Activated T-helper 2 cell treated with anti-CD3 and anti-CD28 coated beads, Interferon-gamma antibody, Interleukin-2, Interleukin-4, amounts not matched to agents 10 μg/mL and 5 μg/mL and 100 μg/mL, durations not matched to agents 14 hours and 24 hours and 36 hours (primary cell): ENCODE measurements at places on chromosomes 2 and 18. TPM values are rescaled to one million over a fixed set of nuclear protein-coding genes. Genes with fewer than 3 reads are reported as not detected.

Gene EN1
- total RNA-seq = not detected in 2 replicates

Gene GREB1
- 0.23 and 0.25 TPM in 2 replicates for total RNA-seq

Gene C2orf42
- 22.1 and 24.7 TPM in 2 replicates for total RNA-seq

Gene SYT4
- not detected in 2 replicates for total RNA-seq

Gene RESP18
- not detected in 2 replicates for total RNA-seq

Gene DNAJC5G
- total RNA-seq = not detected in 2 replicates

Gene DSC3
- total RNA-seq = not detected in 2 replicates

Gene TTN
- 3.3 and 3.7 TPM in 2 replicates for total RNA-seq

Gene GKN2
- total RNA-seq = not detected in 2 replicates

Gene C2orf74
- total RNA-seq = 7.7 and 7.9 TPM in 2 replicates

GRCh38 chr2:96556441-96557330 lies 20.1 kb downstream of the ARID5A start:
- no peak for DNase-seq

DNA sequence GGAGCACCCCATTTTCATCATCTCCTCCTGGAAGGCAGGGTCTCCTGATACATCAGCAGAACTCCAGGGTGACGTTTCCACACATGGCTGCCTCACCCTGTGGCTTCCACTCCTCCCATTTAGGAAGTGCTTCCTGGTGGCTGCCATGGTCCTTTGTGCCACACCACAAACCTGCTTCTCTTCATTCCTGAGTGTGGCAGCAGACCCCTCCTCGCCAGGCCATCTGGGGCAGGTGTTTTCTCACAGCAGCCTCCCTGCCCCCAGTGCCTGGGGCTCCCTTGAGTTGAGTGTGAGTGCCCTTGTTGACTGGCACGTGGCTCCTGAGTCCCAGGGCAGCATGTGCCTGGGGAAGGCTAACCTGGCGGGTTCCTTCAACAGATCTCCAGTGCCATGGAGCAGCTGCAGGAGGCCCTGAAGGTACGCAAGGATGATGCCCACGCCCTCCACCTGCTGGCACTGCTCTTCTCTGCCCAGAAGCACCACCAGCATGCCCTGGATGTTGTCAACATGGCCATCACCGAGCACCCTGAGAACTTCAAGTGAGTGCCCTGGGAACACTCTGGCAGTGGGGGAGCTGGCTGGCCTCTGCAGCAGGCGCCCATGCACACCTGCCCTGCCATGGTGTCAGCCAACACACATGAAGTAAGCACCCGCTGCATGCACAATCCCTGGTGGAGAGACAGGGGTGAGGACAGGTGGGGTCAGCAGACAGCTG lies 113.4 kb upstream of the MCFD2 start:
- DNase-seq = no peak

GRCh38 chr2:5365871-5366461 lies 326.2 kb upstream of the SOX11 start:
- DNase-seq = peak; percentile 27

DNA sequence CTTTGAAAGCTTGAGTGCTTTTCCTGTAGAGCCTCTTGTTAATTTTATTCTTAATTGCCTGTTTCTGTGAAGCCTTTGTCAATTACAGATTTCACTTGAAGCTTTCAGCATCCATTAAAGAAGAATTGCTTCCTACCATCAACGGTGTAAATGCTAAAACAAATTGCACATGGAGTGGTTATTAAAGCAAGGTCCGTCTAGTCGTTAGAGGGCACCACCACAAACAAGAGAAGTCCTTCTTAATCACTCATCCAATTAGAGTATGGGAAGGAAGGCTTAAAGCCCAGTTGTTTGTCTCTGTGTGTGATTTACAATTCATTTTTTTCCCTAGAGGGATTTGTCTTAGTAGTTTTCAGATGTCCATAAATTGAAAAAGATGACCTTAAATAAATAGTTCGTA lies 1.6 kb downstream of the KCNJ3 start:
- no peak for DNase-seq

DNA sequence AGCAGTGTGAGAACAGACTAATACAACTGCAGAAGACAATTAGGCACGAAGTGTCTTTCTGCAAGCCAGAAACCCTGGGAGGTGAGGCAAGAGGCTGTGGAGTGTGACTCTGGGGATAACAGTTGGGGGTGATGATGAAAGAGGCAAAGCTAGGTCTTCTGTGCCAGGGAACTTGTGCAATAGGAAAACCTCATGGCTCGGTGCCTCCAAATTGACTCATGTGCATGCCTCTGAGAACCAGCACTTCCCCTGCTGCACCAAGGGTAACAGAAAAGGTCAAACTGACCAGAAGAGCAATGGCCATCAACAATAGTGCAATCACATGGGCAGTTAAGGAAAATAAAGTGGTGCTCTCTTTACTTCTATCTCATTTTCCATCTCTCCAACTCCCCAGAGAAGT lies 136.4 kb downstream of the SCG2 start:
- DNase-seq = no peak

DNA sequence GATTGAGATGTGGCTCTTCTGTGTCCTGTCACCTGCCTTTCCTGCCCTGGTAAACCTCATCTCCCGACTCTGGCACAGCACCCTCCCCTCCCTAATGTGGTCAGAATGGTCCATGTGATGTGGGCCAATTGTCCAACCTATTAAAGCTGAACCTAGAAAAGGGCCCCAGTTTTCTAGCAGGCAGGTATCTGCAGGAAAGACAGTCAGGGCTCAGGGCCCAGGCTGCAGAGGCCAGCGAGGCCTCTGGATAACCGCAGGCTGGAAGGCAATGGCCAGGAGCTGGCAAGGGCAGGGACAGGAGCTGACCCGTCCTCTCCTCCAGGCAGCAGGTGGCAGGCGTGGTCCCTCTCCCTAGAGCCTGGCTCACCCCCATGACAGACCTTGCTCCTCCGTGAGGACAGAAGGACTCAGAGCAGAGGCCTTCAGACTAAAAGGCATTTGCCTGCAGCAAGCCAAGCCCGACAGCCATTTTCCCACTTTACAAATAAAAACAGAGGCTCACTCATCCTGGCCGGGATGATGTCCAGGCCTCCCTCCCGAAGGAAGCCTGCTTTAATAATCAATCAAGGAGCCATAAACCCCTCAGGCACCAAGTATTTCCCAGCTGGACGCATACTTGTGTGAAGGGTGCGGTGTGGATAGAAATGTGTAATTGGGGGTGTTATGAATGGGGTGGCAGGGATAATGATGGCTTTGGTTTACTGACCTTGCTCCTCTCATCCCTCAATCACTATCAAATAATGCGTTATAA lies 107.1 kb downstream of the TWIST2 start:
- DNase-seq = peak; percentile 5

GRCh38 chr2:113175042-113175628 lies 1.4 kb downstream of the PSD4 start:
- peak; percentile 79 for DNase-seq

DNA sequence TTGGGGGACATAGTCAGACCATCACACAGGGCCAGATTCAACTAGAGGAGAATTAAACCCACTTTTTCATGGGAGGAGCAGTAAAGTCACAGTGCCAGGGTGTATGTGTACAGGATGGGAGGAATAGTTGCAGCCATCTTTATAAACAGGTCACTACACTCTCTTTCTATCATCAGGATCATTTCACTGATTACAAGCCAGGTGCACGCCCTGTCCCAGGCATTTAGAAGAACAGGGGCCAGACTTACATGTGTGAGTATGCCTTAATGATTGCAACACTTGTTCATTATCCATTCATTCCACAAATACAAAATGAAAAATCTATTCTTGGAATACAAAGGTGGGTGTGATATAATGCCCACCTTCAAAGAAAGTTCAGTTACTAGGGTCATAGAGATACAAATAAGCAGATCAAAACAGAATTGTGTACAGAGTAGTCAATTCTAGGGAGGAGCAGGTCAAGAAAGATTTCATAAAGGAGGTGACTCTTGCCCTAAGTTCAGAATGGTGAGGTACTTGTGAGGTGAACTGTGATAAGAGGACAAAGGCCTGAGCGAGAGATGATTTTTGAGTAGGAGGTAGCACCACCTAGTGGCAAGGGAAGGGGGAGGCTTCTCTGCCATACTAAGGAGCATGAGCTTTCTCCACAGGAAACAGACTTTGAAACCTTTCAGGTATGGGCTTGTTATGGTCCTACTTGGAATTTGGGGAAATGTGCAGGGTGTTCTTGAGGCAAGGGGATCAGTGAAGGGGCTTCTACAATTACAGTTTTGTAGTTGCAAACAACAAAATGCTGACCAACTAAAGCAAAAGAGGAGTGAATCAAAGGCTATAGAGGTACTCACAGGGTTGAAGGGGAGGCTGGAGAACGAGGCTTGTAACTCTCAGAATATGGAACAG lies 156.3 kb downstream of the SUCLG1 start:
- peak; percentile 21 for DNase-seq

- peak; percentile 56 for DNase-seq
Observed at GRCh38 chr2:43221763-43222474, 4.5 kb downstream of the ZFP36L2 start.

DNA sequence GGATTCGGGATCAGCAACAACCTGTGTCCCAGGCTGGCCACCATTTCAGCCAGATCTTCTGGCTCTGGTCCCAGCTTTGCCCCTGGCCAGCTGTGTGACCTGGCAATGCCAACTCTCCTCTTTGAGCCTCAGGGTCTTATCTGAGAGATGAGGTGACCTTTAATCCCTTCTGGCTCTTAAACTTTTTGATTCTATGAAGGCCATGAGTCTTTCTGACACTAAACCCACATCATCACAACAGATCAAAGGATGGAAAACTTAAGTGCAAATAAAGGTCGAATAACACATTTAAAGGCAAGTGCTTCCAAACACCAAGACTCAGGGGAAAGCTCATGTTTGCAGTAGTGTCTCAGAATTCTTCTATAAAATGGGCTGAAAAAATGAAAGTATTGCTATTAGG lies 491.8 kb upstream of the NRP2 start:
- DNase-seq = no peak

DNA sequence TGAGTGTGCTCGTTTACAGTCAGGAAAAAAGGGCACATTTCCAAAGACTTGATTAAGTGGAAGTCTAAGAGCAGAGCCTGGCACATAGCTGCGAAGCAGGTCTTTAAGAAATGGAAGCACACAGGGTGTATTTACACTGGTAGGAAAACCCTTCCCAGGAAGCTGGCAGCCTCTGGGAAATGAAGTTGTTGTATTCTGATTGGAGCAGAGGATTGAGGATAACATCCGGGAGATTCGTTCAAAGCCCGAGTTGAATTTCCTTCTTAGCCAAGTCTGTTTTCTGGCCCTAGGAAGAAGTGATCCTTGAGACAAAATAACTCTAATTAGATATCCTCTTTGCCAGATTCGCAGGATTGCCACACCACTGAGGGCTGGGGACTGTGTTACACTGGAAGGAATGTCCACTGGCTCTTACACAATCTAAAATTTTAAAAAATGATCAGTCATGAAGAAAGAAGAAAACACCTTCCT lies 75.9 kb downstream of the ITGB1BP1 start:
- no peak for DNase-seq

- no peak for DNase-seq
Observed at GRCh38 chr2:215161301-215161829, 22.9 kb upstream of the ABCA12 start.

DNA sequence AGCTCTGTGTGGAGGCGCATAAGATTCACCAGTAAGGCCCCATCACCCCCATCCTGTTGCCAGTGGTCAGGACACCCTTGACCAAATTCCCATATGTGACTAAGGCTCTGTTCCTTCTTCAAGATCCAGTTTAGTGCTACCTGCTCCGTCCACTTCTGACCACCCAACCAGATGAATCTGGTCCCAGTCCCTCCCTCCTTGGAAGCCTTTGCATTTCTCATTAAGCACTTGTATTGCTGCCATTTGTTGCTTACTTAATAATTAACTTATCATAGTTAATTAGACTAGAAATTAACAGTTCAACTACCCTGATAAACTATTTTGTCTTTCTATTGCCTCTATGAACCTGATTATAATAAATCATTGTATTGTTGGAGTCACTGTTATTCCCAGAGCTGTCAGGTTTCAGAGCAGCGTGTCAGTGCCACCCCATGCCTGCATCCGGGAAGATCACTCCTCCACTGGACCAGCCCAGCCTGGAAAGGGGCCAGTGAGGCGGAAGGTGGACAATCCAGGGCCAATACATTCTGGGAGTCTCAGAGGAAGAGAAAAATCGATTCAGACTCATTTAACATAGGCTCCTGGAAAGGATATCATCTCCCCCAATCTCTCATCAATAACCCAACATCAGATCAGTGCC lies 9.5 kb upstream of the NAT8 start:
- DNase-seq = no peak

- no peak for DNase-seq
Observed at GRCh38 chr2:9877726-9878125, 34.5 kb downstream of the TAF1B start.

GRCh38 chr2:27194538-27195354 lies 17.1 kb upstream of the ATRAID start:
- no peak for DNase-seq

DNA sequence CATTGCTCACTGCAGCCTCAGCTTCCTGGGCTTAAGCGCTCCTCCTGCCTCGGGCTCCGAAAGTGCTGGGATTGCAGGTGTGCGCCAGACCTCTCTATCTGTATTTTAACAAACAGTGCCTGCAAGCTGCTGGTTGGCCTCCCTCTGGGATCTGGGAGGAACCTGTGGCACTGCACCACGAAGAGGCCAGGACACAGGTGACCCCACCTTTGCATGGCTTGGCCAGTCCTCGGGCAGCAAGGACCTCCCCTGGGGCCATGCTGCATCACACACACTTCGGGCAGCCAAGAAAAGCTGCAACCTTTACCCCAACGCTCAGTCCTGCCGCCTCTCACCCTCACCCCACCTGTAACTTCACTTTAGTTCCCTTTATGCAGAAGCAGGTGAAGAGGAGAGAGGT lies 70.0 kb downstream of the PXDN start:
- no peak for DNase-seq

DNA sequence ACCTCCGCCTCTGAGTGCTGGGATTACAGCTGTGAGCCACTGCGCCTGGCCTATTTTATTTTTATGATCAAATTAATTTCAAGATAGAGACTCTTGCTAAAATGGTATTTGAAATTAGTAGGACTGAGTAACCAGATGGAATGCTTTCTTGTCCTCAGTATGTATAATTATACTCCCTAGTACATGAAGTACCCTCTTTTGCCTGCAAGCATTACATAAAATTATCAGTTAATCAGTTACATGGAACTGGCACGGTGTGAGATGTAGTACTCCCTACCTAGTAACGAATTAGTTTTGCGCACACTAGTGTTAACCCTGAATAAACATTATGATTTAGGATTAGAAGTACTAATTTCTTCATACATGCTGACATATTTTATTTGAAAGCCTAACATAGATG lies 41.6 kb downstream of the RBBP8 start:
- no peak for DNase-seq

DNA sequence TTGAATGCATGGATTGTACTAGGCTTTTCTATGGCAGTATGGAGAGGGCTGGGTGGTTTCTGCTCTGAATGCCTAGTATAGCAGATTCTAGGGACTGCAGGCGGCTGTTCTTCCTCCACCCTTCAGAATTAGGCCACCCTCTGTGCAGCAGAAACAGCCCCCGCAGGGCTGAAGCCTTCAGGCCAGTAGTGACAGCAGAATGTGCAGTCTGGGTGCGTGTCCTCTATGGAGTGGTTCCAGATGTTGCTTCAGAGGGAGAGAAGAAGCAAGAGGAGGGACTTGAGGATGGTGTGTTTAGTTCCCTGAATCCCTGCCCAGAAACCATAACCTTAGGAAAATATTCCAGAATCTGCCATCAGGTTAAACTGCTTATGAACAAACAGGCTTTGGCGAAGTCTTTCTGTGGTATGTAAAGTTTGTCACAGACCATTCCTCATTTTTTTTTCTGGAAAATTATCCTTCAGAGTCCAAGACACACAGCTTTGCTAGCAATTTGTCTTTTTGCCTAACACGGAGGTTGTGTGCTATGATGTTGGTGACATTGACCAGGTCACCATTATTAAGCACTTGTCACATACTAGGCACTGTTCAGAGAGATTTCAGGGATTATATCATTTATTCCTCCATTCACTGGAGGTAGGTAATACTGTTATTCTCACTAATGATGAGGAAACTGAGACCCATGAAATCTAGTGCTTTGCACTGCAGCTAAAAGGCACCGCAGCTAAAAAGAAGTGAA lies 21.1 kb downstream of the CASP10 start:
- DNase-seq = no peak
